HuH-7 (cell line): ENCODE measurements at places on chromosomes 16 and 17.
A peak's percentile ranks its signal among the peaks of the same experiment; 100 is the strongest.

- DNase-seq, result no peak
Measured at GRCh38 chr17:57645950-57646665, 99.0 kb downstream of the CCDC182 start.

DNA sequence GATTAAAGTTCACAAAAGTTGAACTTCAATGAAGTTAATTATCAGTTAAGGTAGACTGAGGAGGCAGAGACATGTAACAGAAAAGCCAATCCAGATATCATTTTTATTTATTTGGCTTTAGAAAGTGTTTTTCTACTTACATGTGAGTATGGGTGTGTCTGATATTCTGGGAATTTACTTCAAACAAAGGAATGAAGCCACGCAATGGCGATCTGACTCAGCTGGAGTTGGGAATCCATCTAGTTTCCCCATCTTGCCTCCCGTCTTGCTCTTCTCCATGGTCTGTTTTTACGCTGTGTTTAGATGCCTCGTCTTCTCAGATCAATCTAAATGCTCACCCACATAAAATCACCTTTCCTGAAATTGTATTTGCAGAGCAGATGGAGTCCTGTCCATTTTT lies 1.7 kb upstream of the KCNJ16 start:
- no peak for DNase-seq

- peak; percentile 31 for DNase-seq
Measured at GRCh38 chr17:4249452-4250029, 14.2 kb downstream of the ANKFY1 start.

DNA sequence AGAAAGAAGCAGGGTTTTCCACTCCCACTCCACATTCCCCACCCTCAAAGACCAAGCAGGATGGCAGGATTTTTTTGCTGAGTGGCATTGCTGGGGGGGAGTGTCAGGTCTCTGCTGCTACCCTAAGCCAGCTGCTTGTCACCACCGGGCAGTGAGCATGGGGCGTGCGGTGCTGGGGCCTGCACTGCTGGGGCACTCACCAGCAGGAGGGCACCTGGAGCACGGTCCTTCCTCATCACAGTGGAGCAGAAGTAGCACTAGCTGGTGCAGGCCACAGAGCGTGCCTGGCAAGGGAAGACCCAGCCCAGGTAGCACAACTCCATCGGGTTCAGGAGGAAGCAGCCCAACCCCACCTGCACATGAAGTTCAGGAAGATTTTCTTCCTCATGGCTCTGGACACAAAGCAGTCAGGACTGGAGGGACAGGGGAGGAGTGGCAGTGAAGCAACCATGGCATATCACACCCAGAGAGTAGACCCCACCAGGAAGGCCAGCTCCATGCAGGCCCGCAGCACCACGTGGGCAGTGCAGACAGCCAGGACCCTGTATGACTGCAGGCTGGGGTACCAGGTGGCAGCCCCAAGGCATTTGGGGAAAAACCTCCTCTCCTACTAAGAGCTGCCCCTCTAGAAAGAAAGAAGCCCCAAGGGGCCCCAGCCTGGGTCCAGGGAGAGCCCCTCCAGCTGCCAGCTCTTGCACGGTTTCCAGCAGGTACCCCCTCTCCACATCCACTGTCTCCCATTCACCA lies 16.7 kb upstream of the MYO18A start:
- DNase-seq, result no peak

DNA sequence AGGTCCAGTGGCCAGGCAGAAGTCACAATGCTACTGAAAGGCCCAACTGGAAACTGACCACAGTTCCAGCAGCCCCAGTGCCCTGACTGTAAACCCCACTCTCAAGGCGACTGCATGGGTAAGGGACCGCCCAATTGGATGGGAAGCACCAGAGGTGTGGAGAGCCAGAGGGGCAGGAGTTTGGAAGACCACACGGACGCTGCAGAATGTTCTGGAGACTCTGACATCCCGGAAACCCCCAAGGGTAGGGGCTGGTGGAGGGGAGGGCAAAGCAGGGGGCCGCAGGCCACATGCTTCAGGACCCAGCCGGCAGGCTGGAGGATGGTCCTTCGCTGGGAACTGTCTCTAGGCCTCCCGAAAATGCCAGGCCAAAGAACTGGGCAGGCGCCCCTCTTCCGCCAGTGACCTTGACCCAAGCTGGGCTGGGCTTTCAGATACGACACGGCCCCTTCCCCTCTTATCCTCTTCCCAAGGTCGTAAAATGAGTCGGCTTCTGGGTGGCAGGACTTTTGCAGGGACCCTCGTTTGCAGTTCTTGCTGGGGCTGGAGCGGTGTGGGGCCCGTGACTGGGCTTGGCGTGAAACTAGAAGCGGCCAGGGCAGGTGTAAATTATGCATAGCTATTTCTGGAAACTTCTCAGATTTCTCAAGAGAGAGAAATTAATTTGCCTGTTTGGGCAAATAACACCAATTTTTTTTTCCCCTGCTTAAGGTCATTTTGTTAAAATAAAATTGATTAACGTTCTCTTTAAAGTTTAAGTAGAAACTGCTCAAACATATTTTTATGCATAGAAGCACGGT lies 110.2 kb downstream of the C16orf78 start:
- DNase-seq, result no peak

GRCh38 chr16:76579277-76579922 lies 302.2 kb downstream of the CNTNAP4 start:
- DNase-seq, result no peak

- DNase-seq, result no peak
Measured at GRCh38 chr17:81499601-81499970, 13.0 kb downstream of the ACTG1 start.

GRCh38 chr17:42153919-42154742 lies 658 bp downstream of the RAB5C start:
- no peak for DNase-seq

GRCh38 chr17:48134912-48135480 lies 27.4 kb downstream of the SNX11 start:
- DNase-seq, result peak; percentile 28

DNA sequence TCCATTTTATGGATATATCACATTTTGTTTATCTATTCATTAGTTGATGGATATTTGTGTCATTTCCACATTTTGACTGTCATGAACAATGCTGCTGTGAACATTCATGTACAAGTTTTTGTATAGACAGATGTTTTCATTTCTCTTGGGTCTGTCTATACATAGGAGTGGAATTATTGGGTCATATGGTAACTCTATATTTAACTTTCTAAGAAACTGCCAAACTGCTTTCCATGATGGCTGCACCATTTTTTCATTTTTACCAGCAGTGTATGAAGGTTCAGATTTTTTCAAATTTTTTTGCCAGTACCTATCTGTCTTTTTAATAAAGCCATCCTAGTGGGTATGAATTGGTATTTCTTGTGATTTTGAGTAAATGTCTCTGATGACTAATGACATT lies 15.5 kb downstream of the NFAT5 start:
- no peak for DNase-seq

GRCh38 chr17:16879686-16880085 lies 92.2 kb downstream of the TNFRSF13B start:
- no peak for DNase-seq

- DNase-seq, result no peak
Measured at GRCh38 chr16:72961115-72961832, 86.7 kb downstream of the ZFHX3 start.

DNA sequence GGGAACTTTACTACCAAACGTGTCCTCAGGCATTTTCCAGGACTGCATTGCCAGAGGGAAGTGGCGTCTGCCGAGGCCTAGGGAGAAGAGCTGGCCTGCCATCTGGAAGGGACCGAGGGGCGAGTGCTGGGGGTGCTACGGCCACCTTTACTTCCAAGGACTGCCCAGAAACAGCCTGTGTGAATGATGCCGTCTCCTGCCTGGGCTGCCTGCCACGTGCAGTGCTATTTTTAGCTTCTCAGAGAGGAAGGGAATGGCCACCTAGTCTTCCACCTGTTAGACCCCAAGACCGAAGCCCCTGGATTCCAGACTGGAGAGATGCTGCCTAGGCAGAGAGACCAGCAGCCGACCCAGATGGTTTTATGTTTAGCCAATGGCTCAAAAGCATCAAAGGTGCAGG lies 57.2 kb downstream of the VAC14 start:
- no peak for DNase-seq

DNA sequence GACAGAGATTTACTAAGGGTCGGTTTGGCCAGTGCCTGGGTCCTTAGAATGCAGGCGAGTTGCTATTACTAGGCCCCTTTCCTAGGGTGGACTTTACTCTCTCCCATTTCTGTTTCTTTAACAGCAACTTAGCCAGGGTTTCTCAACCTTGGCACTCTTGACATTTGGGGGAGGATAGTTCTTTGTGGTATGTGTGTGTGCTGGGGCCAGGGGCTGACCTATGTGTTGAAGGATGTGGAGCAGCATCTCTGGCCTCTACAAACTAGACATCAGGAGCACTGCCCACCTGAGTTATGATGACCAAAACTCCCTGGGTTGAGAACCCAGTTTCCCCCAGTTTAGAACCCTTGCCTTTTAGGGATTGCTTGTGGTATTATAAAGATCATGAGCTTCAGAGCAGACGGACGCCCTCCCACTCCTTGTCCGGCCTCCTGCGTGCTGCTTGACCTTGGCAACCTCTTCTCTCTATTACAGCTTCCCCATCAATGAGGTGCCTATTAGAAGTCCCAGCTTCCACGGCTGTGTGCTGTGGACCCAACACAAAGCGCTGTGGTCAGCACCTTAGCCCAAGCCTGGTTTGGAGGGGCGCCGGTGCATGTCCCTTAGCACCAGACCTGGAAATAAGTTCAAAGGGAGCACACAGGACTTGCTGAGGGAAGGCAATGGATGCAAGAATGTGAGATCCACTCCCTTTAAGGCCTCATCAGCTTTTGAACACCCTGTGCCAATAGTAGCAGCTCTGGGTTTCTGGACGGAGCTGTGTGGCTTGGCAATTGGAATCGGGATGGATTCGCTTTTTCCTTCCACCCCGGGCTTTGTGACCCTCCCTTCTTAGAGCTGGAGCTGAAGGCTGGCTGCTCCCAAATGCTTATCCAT lies 239.2 kb upstream of the MAF start:
- no peak for DNase-seq

DNA sequence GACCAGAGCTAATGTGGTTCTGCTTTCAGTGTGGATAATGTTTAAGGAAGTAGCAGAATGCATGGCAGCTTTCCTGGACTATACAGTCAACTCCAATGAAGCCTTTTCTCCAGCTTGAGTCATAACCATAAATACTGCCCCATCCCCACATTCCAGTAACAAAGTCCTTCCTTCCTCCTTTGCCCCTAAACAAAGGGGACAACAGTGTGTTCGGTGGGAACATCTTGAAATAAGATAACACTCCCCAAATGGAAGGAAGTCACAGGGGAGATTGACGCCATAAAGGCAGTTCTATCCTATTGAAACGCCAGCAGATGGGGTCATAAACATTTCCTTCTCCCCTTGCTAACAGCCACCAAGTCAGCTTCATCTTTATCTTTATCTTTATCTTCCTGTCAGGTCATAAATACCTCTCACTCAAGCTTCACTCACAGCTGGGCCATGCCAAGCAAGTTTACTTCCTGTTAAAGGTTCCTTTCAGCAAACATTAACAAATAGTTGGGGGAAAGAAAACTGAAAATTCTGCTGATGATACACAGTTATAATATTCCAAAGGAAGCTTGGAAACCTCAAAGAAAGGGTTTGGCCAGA lies 136.7 kb downstream of the SNX11 start:
- DNase-seq, result no peak

DNA sequence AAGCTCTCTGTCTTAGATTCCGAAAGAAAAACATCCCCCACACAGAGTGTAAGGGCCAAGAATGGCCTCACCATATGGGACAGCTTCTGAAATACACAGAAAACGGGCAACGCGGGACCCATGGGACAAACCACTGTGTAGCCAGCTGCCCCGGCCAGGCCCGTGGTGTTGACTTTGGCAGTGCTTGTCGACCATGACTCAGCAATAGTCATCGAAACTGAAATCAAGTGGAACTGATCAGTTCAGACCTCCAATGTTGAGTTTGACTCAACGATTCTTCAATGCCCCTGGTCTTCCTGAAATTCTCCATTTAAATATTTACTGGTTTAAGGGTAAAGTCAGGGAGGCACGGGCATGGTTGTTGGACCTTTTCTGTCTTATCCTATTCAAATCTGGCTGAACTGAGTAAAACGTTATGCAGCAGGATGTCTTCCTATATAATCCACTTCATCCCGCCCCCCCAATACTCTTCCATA lies 27.5 kb downstream of the ZFHX3 start:
- DNase-seq, result peak; percentile 75

DNA sequence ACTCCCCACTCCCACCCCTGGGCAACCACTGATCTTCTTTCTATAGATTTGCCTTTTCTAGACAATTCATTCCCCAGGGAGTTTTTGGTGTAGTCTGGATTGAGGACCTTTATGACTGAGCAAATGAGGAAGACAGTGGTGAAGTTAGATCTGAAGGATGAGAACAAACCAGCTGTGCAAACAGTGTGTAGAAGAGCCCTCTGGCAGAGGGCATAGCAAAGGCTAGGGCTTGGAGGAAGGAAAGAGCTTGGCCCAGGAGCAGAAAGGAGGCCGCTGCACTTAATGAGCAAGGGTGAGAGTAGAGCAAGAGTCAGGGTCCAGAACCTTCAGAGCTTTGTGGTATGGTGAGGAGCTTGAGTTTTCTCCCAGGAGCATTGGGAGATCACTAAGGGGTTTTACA lies 352.7 kb downstream of the CA10 start:
- no peak for DNase-seq

- no peak for DNase-seq
Measured at GRCh38 chr16:89805136-89805905, 11.1 kb downstream of the FANCA start.

- DNase-seq, result no peak
Measured at GRCh38 chr16:67563708-67564468, 1.6 kb downstream of the CTCF start.

DNA sequence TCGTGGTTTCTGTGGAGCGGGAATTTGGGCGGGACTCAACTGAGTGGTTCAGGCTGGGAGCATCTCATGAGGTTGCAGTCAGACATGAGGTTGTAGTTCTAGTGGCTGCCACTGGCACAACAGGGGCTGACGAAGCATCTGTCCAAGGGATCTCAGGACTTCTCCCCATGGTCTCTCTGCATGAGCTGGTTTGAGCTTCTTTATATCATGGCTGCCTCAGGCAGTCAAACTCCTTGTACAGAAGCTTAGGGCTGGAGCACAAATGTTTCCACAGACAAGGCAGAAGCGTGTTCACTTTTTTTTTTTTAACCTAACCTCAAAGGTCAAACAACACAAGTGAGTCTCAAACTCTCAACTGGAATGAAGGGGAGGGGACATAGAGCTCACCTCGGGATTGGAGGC lies 243.3 kb downstream of the MSI2 start:
- DNase-seq, result peak; percentile 43

GRCh38 chr16:72987480-72987901 lies 60.4 kb downstream of the ZFHX3 start:
- DNase-seq, result no peak

DNA sequence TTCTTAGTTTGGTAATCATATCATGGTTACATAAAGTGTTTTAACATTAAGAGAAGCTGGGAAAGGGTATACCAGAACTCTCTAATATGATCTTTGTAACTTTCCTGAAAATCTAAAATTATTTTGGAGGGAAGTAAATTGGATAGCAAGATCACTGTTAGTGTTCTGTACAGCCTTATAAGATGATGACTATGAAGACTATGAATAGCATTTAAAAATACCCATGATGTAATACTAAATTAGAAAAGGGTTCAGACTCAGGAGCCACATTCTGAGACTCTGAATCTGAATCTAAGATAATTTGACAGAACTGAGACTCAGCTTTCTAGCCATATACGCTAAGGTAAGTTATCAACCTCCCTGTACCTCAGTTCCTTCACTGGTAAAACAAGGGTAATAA lies 208.0 kb upstream of the C17orf78 start:
- no peak for DNase-seq
